GOT3 (cell line): ENCODE measurements at places on chromosomes 3 and 15.

- no peak for DNase-seq
Measured at GRCh38 chr15:92391640-92392039, 2.0 kb upstream of the ST8SIA2 start.

DNA sequence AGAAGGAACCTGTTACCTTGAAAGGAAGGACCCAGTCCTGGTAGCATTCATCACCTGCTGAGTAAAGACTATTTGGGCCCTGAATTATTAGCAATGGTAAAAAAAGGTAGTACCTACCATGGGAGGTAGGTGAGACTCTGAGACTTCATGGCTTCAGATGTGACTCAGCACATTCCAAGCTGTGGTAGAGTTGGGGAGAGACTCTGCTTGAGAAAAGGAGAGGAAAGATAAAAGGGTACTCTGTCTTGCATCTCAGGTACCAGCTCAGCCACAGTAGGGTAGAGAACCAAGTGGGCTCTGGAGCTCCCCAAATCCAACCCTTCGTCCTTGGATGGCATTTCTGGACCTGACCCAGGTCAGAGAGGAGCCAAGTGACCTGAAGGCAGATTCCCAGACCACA lies 430.4 kb downstream of the TBL1XR1 start:
- DNase-seq, result no peak

- DNase-seq, result no peak
Measured at GRCh38 chr3:168501570-168501969, 405.8 kb upstream of the GOLIM4 start.

- DNase-seq, result no peak
Measured at GRCh38 chr15:71301958-71302621, 186.8 kb downstream of the THSD4 start.

DNA sequence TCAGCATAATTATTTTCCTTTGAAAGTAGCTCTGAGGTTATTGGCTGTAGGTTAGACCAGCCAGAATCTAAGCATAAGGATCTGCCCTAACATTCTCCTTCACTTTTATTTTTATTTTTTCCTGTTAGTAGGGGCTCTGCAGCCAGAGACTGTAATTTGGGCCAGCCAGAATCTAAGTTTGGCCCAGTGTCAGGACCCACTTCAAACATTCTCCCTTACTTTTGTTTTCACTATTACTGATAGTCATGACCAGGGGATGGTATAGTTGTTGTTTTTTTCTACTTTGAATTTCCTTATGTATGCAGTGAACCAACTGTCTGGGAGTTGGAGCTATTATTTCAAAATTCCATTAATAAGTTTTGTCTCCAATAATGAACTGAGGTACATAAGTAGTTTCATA lies 121.0 kb upstream of the MBNL1 start:
- DNase-seq, result no peak

GRCh38 chr3:105253225-105253624 lies 113.5 kb upstream of the ALCAM start:
- no peak for DNase-seq

DNA sequence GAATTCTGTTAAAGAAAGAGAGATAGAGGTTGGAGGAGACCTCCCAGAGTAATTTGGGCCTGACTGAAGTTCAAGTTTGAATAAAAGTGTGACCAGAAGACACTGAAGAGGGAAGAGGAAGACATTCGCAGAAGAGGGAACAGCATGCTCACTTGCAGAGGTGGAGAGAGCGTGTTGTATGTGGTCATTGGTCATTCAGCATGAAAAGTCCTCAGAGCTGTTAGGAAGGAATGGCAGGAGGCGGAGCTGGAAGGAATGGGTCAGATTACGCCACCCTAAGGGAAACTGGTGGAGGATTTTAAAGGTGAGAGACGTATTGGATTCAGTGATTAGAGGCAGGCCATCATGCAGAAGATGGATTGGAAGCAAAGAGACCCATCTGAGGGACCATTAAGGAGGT lies 41.6 kb downstream of the IQCH start:
- no peak for DNase-seq

DNA sequence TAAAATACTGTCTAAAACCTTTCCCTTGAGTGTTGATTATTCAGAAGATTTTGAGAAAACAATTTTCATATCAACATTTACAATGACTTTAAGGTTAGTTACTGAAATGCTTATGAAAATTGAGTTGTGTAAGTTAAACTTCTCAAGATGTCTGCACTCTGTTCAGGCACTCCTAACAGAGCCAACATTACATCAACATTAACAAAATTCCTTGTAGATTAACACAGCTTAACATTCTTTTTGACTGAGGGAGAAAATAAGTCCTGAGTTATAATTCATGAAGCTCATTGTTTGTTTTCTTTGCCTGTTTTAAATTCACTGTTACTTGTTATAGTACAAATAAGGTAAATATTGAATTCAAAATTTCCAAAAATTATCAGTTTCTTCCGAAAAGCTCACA lies 9.0 kb downstream of the ACKR4 start:
- DNase-seq, result no peak

DNA sequence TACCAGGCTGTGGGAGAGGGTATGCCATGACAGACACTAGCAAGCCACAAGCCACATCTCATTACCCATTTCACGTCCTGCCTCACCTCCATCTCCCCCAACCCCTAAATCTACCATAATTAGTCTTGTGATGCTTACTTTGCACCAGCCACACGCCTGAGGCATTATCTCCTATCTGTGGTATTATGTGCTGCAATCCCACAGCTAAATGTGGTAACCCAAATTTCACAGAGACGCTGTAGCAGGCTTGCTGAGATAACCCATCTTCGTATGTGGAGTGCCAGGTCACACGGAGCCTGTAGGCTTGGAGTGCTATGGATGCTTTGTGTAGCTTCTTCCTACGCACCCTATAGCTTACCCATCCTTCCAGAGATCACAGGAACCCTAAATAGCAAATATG lies 256.7 kb upstream of the KCNH8 start:
- DNase-seq, result no peak

DNA sequence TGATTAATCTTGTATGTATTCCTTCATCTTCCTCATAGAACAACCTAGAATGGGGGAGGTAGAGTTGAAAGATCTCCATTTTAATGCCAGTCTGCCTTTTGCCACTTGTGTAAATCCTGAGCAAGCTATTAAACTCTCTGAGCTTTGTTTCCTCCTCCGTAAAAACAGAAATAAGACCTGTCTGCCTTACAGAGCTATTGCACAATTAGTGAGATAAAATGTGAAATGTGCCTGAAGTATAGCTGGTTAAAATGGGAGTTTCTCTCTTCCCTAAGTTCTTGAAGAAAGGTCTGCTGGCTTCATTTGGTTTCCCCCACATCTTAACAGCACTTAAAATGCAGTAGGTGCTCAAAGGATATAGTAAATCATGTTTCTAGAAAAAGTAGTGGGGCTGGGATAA lies 19.0 kb downstream of the ALDH1A2 start:
- no peak for DNase-seq

GRCh38 chr3:37086918-37087317 lies 87.5 kb downstream of the LRRFIP2 start:
- DNase-seq, result no peak

- no peak for DNase-seq
Measured at GRCh38 chr15:70164910-70165715, 67.4 kb upstream of the TLE3 start.

DNA sequence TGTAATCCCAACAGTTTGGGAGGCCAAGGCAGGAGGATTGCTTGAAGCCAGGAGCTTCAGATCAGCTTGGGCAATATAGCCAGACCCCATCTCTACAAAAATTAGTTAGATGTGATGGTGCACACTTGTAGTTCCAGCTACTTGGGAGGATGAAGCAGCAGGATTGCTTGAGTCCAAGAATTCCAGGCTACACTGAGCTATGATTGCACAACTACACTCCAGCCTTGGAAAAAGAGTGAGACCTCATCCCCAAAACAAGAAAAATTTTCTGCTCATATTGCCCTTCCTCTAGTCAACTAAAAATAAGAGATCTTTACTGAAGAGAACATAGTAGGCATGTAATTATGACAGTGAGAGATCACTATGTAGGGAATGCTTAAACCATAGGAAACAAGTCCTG lies 60.9 kb upstream of the SPATA12 start:
- no peak for DNase-seq

- DNase-seq, result no peak
Measured at GRCh38 chr3:128464702-128465101, 2.0 kb downstream of the DNAJB8 start.

GRCh38 chr15:65339416-65339815 lies 34.9 kb downstream of the RNU5B-1 start:
- DNase-seq, result no peak

DNA sequence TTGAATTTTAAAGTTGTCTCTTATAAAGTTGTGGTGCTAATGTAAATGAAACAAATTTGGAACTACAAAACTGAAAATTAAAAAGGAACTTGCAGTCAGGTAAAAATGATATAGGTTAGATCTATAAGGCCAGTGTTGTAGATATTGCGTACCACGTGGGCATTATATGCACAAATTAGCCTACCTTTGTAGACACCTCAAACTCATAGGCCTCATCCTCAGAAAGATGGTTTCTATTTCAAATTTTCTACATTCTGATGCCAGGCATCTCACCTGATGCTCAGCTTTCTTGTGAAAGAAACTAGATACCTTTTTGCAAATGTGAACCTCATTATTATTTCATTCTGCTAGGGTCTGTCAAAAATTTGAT lies 25.6 kb downstream of the TMEM207 start:
- DNase-seq, result no peak

DNA sequence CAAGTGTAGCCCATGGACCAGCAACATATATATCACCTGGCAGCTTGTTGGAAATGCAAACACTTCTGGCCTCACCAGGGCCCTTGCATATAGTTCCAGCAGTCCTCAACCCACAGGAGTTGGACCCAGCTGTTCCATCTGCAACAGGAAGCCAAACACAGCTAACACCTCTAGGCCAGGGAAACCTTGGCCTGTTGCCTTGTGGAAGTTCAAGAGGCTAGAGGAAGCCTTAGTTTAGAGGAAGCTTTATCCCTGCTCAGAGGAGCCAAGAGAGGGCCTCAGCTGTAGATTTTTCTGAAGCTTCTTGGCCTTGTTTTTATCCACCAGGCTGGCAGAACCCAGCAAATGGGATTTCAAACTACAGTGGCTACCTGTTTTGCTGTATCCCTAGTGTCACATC lies 11.4 kb downstream of the FHIT start:
- no peak for DNase-seq

GRCh38 chr3:120908030-120908794 lies at the start of gene STXBP5L:
Gene STXBP5L (plus strand): TSS chr3:120908205. CDS start chr3:120909579, 1,374 bp downstream.
- DNase-seq, result peak; percentile 5

- no peak for DNase-seq
Measured at GRCh38 chr15:56653107-56653506, 80.2 kb downstream of the ZNF280D start.

GRCh38 chr3:31695280-31696008 lies 162.7 kb downstream of the STT3B start:
- no peak for DNase-seq

- DNase-seq, result no peak
Measured at GRCh38 chr3:99118381-99118780, 216.9 kb upstream of the DCBLD2 start.

DNA sequence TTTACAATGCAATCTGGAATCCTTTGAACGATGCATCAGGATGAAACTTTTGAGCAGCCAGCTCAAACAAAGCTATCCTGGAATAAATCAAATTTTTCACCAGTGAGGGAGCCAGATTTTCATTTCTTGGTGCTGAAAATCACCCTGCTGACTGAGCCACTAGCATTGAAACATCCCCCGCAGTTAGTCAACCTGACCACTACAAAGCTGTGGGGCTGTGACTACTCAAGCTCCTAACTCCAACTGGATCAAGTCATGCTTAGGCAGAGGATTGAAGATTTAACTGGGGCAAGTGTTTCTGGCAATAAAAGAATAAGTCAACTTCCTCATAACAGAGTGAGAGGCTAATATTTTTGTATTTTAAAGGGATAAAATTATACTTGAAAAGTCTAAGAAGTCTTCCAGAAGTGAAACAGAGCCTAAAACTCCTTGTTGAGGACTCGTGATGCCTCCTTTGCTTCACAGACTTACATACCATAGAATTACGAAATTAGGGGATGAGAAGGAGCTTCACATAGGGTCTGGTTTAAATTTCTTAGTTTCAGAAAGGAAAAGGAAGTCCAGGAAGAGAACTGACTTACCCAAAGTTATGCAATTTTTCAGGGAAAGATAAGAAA lies 177.8 kb downstream of the SERPINI1 start:
- DNase-seq, result no peak

DNA sequence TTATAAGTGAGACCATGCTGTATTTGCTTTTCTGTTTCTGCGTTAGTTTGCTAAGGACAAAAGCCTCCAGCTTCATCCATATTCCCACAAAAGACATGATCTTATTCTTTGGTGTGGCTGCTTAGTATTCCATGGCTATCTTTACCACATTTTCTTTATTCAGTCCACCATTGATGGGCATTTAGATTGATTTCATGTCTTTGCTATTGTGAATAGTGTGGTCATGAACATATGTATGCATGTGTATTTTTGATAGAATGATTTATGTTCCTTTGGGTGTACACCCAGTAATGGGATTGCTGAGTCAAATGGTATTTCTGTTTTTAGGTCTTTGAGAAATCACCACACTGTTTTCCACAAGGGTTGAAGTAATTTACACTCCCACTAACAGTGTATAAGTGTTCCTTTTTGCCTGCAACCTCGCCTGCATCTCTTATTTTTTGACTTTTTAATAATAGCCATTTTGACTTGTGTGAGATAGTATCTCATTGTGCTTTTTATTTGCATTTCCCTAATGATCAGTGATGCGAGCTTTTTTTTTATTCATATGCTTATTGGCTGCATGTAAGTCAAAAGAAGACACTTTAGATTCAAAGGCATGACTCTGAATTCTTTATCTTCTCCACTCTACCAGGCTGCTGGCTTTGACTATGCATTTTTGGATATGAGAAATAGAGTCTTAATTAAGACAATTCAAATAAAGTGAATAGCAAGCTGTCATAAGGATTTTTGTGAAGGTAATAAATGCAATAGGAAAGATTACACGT lies 183.3 kb upstream of the SYNPR start:
- DNase-seq, result no peak

GRCh38 chr15:80182611-80183261 lies 29.9 kb downstream of the FAH start:
- DNase-seq, result no peak

DNA sequence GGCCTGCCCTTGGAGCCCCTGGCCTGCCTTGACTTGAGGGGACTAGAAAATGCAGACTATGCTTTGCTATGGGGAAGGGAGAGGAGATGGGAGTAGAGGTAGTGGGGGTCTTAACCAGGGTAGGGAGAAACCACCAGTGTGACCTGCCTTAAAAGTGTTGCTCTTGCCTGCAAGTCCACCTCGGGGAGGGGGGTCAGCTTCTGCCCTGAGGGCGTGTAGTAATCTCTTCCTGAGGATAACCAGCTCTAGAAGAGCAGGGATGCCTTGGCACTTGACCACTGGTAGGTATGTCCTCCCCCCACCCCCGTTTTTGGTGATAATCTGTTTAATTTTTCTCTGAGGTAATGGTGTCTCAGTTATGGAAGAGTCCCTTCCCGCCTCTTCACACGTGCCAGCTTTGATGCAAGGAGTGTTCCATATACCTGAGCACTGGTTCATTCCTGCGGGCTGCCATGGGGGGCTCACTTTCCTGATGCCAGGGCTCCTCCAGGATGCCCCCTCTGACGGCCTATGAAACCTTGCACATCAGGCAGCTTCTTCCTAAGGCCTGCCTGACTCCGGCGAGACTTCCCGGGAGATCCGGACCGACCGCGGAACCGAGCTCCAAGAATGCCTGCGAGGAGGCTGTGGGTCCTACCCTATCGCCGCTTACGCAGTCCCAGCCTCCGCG lies 780 bp upstream of the P4HTM start:
- no peak for DNase-seq

- DNase-seq, result no peak
Measured at GRCh38 chr3:182357928-182358327, 435.4 kb upstream of the ATP11B start.

- DNase-seq, result no peak
Measured at GRCh38 chr3:45655906-45656305, 33.3 kb upstream of the SACM1L start.
